ENCODE measurements at places on chromosomes 2 and 18. TPM values are rescaled to one million over a fixed set of nuclear protein-coding genes. Genes with fewer than 3 reads are reported as not detected.

- peaks cover 12% of the 10 kb centered on the region for H3K36me3 ChIP-seq
- peak; percentile 46 for DNase-seq
- H3K27me3 ChIP-seq, result no peaks in the 10 kb centered on the region
- H3K4me3 ChIP-seq, result no peak overlapping the region
- no peaks in the 10 kb centered on the region for H3K4me1 ChIP-seq
Observed at GRCh38 chr2:84980263-84980983, 9.5 kb downstream of the KCMF1 start.

GRCh38 chr2:229422063-229422462, 151.0 kb upstream of the PID1 start:
- no peaks in the 10 kb centered on the region for H3K36me3 ChIP-seq
- H3K27ac ChIP-seq, result no peak overlapping the region
- no peaks in the 10 kb centered on the region for H3K4me1 ChIP-seq
- H3K27me3 ChIP-seq, result no peaks in the 10 kb centered on the region
- DNase-seq, result no peak
- no peak overlapping the region for H3K4me3 ChIP-seq

DNA sequence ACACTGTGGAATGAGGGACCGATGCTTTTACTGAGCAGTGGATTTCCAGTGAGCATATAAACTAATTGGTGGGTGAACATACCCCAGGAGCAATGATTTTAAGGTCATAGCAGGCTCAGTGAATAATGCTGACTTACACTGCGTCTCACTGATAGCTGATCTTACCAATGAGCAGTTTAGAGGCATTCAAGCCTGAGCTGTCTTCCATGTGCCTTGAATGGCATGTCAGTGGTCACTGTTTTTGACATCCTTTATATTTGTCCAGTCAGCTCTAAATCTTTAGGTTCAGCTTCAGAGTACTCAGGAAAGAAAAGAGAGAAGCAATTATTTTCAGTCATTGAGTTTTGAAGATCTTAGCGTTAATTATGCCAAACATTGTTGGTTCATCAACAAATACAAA, 88.3 kb downstream of the CAMKMT start:
- no peaks in the 10 kb centered on the region for H3K4me1 ChIP-seq
- H3K27me3 ChIP-seq, result no peaks in the 10 kb centered on the region
- no peak for DNase-seq
- no peaks in the 10 kb centered on the region for H3K36me3 ChIP-seq

GRCh38 chr18:69686861-69687260, 260.8 kb downstream of the CD226 start:
- no peaks in the 10 kb centered on the region for H3K27me3 ChIP-seq
- H3K36me3 ChIP-seq, result no peaks in the 10 kb centered on the region
- H3K4me3 ChIP-seq, result no peak overlapping the region
- H3K27ac ChIP-seq, result no peak overlapping the region
- no peak for DNase-seq
- H3K4me1 ChIP-seq, result no peaks in the 10 kb centered on the region

- H3K4me1 ChIP-seq, result peaks cover 4% of the 10 kb centered on the region
- H3K27me3 ChIP-seq, result no peaks in the 10 kb centered on the region
- DNase-seq, result no peak
- no peaks in the 10 kb centered on the region for H3K36me3 ChIP-seq
Observed at GRCh38 chr18:36375118-36375517, 77.6 kb downstream of the FHOD3 start.

DNA sequence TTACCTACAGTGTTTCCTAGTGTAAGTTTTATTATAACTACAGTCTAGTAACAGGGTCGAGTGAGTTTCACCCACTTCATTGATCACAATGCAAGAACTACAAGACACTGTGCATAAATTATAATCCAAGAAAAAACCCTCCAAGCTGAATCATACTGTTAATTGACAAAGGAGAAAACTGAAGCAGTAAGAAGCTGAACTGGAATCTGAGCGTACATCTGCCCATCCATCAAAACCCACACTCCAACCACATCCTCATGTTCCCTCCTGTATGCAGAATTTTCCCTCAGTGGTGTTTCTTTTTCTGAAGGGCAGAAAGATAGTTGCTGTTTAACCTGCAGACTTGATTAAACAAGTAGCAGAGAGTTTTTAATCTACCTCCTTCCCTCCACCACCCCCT, 49.5 kb upstream of the KIDINS220 start:
- no peaks in the 10 kb centered on the region for H3K27me3 ChIP-seq
- DNase-seq, result no peak
- H3K4me3 ChIP-seq, result no peak overlapping the region

- H3K27ac ChIP-seq, result no peak overlapping the region
- no peaks in the 10 kb centered on the region for H3K27me3 ChIP-seq
- H3K4me1 ChIP-seq, result peaks cover 7% of the 10 kb centered on the region
- peak; percentile 79 for DNase-seq
Observed at GRCh38 chr2:44244135-44244871, 31.0 kb upstream of the SLC3A1 start.

DNA sequence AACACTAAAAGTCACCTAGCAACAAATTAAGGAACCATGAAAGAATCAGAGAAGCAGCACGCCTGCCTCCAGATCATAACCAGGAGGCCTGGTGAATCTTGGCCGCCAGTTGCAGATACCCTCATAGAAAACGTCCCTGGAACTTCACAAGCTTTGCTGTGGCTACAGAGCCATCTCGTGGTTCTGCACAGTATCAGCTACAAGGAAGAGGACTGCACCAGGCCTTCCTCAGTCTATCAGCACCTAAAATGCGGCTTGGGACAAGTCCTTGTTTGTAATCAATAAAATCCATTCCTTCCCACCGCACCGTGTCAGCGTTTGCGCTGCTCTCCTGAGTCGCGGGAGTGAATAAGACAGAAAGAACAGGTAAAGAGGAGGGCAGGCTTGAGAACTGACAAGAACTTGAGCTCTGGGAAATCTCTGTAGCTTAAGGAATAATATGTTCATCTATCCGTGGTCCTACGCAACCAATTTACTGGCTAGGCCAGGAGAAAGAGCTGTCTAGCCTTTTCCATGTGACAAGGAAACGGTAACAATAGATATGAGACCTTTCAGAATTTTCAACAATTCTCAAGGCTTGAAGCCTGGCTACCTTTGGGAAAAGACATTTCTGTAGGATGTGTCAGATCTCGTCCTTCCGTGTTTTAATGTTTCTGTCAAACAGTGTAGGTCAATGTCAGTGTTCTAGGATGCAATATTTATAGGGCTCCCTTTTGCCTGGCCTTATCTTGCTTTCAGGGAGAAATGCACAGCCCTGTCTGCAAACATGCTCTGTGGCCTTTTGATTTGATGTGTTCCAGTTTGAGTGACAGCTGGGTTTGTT, 128.5 kb upstream of the RAB12 start:
- H3K4me1 ChIP-seq, result no peaks in the 10 kb centered on the region
- no peak overlapping the region for H3K27ac ChIP-seq
- no peak overlapping the region for H3K4me3 ChIP-seq
- no peaks in the 10 kb centered on the region for H3K36me3 ChIP-seq
- H3K27me3 ChIP-seq, result no peaks in the 10 kb centered on the region
- peak; percentile 79 for DNase-seq

DNA sequence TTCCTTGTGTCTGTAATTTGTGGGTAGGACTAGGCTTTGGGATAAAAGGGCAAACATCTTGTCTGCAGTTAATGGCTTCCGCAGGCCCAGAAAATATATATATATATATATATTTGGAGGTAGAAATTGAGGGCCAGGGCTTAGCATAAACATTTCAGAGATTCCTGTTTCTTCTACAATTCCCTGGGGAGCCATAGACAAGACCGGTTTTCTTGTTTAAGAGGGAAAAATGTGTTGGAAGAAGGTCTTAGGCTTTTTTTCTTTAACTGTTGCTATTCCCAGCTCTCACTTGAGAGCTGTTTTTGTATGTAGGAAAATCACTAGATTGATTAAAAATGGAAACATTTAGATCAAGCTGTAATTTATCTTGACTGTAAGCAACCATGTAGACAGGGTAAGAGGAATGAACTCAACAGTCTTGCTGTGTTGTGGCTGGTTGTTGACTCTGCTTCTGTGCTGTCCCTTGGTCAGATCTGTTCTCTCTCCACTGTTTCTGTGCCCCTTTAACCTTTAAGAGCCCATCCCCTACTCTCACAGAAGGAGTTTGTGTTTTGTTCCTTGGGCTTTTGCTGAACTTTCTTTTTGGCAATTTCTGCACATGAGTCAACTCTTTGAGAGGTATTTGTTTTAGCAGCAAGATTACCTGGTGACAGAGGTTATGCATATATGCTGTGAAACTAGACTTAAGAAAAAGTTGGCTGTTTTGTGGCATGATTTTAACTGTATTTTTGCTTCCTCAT, 58.3 kb downstream of the EFEMP1 start:
- H3K36me3 ChIP-seq, result no peaks in the 10 kb centered on the region
- H3K27me3 ChIP-seq, result no peaks in the 10 kb centered on the region
- no peaks in the 10 kb centered on the region for H3K4me1 ChIP-seq
- H3K4me3 ChIP-seq, result no peak overlapping the region
- no peak for DNase-seq

- H3K27me3 ChIP-seq, result no peaks in the 10 kb centered on the region
- H3K36me3 ChIP-seq, result no peaks in the 10 kb centered on the region
- no peak overlapping the region for H3K27ac ChIP-seq
- H3K4me3 ChIP-seq, result no peak overlapping the region
Observed at GRCh38 chr2:216341121-216341520, 31.2 kb downstream of the MARCHF4 start.

- peaks cover 4% of the 10 kb centered on the region for H3K27me3 ChIP-seq
- DNase-seq, result peak; percentile 60
- peaks cover 16% of the 10 kb centered on the region for H3K4me1 ChIP-seq
- peak overlapping the region; percentile 71 for H3K27ac ChIP-seq
- peak overlapping the region; percentile 99 for H3K4me3 ChIP-seq
- H3K36me3 ChIP-seq, result peaks cover 9% of the 10 kb centered on the region
Observed at GRCh38 chr2:234955091-234955591, 3.3 kb downstream of the SH3BP4 start.

DNA sequence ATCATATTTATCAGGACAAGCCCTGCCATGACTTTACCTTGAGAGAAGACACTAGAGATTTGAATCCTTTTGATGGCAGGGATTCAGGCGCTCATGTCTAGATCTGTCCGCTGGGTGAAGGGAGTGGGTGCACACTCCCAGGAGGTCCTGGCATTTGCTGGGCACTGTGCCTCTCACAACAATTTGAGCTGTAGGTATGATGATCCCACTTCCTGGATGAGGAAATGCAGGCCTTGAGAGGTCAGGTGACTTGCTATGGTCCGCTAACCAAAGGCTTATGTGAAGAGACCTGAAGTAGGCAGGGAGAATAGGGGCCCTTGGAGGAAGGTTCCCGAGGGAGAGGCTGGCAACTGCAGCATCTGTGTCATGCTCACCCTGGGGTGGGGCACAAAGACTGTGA, 206.1 kb downstream of the HAUS1 start:
- no peak overlapping the region for H3K27ac ChIP-seq
- H3K36me3 ChIP-seq, result no peaks in the 10 kb centered on the region
- DNase-seq, result no peak
- H3K27me3 ChIP-seq, result no peaks in the 10 kb centered on the region

DNA sequence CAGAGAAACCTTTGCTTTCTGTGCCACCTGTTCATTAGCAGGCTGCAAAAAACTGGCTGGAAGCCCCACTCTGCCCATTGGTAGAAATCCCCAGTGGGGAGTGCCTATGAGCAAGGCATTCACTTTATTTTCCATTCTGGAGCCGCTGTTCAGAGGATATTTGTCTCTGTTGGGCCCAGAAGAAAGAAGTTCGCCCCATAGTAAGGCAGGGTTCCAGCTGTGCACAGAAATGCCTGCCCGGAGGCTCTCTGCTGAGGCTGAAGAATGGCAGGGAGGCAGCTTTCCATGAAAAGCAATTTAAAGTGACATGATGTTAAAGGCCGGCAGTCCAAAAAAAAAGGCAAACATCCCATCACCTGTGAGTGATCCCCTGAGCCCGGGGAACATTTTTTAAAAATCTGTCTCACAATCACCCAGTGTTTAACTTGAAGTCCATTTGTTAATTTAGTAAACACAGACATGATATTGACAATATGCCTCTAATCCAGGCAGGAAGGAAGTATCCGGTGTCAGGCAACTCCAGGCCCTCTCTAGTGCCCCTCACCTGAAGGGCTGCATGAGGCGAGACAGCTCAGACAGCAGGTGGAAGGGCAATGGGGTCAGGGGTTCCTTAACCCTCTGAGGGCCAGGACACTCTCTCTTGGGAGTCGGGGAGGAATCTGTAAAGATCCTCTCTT, 265.1 kb upstream of the SIX2 start:
- H3K4me1 ChIP-seq, result peaks cover 4% of the 10 kb centered on the region
- no peak for DNase-seq
- peaks cover 16% of the 10 kb centered on the region for H3K27me3 ChIP-seq
- no peak overlapping the region for H3K27ac ChIP-seq

- H3K36me3 ChIP-seq, result peaks cover 6% of the 10 kb centered on the region
- no peak overlapping the region for H3K4me3 ChIP-seq
- no peak overlapping the region for H3K27ac ChIP-seq
- no peak for DNase-seq
Observed at GRCh38 chr2:168583710-168584521, 127.8 kb downstream of the CERS6 start.

- no peaks in the 10 kb centered on the region for H3K27me3 ChIP-seq
- no peak overlapping the region for H3K4me3 ChIP-seq
- no peak overlapping the region for H3K27ac ChIP-seq
- DNase-seq, result no peak
- H3K36me3 ChIP-seq, result no peaks in the 10 kb centered on the region
Observed at GRCh38 chr2:216742411-216742810, 47.1 kb upstream of the IGFBP5 start.

Gene UGT1A6
- total RNA-seq, result not detected

Gene RGPD5
- total RNA-seq, result 161 TPM

Gene RAX
- not detected for total RNA-seq

Gene RGPD3
- total RNA-seq, result 0.28 TPM

Gene BMP10
- not detected for total RNA-seq
